T-helper 1 cell (primary cell): ENCODE measurements at places on chromosomes 11 and 22.
A peak's percentile ranks its signal among the peaks of the same experiment; 100 is the strongest.

DNA sequence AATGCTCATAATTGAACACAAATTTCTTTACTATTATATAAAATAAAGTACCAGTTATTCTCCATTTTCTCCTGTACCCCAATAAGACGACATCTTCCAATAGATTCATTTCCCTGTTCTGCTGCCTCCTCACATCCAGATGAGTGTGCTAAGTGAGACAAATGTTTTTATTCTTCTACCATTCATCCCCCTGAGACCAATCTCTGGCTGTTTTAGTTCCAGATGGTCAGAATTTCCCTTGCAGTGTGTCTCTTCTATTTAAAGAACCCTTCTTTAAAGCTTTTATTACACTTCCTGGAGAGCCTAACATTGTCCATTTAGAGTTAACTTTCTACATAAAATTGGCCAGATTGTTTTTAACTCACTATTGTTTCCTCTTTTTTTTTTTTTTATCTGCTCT is 41.2 kb upstream of the GLYATL1 start:
- DNase-seq: no peak

- no peak for DNase-seq
These were observed 50.4 kb upstream of the RBFOX2 start for GRCh38 chr22:36079041-36079440.

DNA sequence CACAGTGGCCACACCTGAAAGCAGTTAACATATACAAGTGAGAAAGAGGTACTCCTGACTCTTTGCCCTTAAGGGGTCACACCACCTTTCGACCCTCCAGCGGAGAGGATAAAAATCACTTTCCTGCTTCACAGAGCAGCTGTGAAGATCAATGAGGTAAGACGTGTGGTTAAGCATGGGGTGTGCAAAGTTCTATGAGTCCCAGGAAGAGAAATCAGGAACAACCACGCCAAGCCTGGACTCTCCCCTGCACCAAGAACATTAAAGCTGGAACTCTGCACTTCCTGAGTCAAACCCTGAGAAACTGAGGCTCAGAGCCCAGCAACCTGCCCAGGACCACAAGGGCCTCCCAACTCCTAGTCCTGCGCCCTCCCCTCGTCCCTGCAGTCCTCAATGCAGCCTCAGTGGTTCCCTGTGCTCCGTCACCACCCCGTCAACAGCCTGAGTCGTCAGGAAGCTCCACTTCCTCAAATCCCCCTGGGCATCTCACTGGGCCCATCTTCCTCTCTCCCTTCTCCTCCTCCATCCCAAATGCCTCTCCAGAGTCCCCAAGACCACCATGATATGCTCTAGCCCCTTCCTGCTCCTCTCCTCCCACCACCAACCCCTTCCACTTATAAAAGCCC is 17.7 kb downstream of the TNKS1BP1 start:
- DNase-seq: no peak

DNA sequence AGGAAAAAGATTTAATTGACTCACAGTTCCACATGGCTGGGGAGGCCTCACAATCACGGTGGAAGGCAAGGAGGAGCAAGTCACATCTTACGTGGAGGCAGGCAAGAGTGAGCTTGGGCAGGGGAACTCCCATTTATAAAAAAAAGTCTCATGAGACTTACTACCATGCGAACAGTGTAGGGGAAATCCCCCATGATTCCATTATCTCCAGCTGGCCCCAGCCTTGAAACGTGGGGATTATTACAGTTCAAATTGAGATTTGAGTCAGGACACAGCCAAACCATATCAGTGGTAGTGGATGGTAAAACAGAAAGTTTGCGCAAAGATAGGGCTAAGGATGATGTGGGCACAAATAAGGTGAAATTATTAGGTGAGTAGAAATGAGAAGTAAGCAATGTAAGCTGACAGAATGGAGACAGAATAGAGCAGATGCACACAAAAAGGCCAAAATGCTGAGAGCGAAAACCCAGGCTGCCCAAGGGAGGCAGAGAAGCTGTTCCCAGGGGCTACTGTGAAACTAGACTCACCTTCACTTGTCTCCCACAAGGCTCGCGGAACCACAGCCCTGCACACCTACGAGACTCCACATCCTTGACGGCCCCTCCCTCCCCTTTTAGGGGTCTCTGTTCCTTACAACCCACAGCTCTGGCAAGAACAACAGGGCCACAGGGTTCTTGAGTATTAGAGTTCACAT is 377.6 kb downstream of the CADM1 start:
- no peak for DNase-seq

GRCh38 chr11:96357794-96358193 is 14.8 kb upstream of the MAML2 start:
- no peak for DNase-seq

- DNase-seq: no peak
These were observed 44.1 kb upstream of the GCAT start for GRCh38 chr22:37763652-37764051.

DNA sequence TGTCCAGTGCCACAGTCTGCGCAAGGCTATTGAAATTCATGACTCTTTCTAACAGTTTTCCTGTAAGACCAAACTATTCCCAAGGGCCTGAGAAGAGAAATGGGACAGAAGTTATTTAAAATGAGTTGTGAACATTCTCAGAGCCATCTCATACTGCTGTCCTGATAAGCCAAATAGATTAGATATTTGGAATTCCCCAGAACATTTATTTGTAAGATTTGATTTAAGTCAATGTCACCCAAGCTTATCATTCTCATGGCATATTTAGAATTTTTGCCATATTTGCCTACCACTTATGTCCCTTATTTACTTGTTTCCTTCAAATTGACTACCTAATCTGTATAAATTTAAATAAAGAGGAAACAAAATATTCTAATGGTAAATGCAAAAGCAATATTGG is 82.4 kb downstream of the NAV2 start:
- no peak for DNase-seq

- DNase-seq: no peak
These were observed 42.8 kb downstream of the REXO2 start for GRCh38 chr11:114482114-114482513.

GRCh38 chr11:71998649-71999310 is at the start of gene IL18BP:
Gene IL18BP, plus strand, starts transcription at chr11:71998909. Its CDS starts 1,076 bp downstream, at chr11:71999985.
- DNase-seq: no peak

GRCh38 chr11:114059984-114060391 is 477 bp downstream of the ZBTB16 start:
- DNase-seq: no peak

DNA sequence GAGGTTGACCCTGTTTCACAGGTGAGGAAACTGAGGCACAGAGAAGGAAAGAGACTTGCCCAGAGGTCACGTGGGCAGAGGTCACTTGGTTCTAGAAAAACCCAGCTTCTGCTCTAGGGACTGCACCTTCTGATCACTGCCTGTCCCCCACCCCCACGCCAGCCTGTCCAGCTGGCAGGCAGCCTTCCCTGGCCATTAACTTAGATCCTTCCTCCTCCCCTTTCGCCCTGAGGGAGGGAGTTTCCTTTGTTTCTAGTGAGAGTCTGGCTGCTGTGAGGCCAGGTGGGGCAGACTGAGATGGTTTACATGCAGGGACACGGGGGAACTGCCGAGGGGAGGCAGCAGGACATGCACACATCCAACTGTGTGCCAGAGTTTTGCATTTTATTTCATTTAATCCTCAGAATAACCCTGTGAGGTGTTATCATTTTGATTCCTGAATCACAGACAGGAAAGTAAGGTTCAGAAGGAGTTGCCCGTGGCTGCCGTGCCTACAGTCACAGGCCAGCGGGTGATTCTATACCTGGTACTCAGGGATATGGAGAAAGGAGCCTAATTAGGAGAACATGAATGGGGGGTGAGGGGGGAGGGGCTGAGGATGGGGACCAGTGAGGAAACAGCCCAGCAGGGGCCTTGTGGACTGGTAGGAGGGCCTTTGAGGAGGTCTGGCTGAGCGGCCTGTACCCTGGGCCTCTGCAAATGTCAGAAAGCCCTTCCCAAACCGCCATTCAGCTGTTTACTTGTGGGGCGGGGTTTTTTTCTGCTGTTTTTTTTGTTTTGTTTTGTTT is 3.4 kb downstream of the FAM83F start:
- no peak for DNase-seq

GRCh38 chr11:70099578-70100279 is 21.6 kb downstream of the ANO1 start:
- no peak for DNase-seq

DNA sequence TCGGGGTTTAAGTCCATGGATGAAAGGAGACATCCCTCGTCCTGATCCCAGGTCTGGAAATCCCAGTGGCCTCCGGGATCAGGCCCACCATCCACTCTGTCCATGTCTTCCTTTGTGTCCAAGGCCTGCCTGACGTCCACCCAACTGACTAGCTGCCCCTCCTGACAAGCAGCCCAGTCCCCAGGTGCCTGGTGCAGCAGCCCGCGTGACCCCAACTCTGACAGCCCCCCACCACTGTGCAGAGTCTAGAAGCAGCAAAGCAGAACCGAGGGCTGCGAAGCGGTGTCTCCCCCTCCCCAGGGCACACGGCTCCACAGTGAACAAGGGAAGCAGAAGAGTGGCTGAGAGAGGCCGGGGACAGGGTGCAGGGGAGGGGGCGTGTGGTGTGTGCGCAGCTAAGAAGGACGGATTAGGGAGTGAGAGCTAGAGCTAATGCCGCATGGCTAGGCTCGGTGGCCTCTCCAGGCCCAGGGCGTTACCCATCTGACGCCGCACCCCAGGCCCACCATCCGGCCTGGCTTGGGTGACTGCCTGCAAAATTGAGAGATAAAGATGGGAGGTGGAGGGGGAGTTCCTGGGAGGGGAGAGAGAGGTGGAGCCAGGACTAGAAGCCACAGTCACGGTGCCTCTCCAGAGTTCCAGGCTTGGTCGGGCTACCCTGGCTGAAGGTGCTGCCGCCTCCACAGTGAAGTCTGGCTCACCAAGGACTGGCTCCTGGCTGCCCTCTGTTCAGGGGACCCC is 16.6 kb upstream of the BAIAP2L2 start:
- DNase-seq: no peak

DNA sequence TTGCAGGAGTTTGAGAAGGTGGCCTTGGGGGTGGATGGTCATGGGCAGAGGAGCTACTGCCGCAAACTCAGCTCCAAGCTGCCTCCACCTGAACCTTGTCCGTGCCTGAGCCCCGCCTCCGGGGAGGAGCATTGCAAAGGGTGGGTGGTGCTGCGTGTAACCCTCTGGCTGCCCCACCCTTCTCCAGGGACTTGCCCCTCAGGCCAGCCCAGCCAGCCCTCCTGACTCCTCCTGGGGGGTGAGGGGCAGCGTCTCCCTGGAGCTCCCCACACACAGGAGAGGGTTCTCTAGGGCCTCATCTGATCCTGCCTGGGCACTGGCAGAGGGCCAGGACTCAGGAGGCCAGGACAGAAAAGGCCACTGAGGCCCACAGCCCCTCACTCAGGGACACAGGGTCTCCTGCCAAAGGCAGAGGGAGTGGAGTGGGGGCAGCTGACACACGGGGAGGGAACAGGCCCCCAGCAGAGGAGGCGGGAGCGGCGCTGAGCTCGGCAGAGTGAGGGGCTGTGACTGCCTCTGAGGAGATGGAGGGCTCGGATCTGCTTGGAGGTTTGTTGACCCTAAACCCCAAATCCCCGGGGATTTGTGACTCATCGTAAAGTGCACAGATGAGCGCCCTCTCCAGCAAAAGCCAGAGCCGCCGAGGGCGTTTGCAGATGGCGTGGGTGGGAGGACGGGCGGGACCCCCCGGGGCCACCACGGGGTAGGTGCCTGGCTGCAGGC is 12.8 kb downstream of the BRSK2 start:
- DNase-seq: no peak

DNA sequence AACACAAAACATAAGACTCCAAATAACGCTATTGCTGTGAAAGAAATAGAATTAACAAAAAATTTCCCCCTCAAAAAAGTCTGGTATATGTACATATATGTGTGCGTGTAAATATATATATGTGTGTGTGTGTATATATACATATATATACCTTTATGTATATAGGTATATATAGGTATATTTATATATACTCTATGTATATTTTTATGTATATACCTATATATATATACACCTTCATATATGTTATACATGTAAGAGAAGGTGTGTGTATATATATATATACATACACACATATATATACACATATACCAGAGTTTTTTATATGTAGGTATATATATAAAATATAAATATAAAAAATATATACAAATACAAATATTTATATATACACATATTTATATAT is 199.2 kb downstream of the RAB38 start:
- DNase-seq: no peak

DNA sequence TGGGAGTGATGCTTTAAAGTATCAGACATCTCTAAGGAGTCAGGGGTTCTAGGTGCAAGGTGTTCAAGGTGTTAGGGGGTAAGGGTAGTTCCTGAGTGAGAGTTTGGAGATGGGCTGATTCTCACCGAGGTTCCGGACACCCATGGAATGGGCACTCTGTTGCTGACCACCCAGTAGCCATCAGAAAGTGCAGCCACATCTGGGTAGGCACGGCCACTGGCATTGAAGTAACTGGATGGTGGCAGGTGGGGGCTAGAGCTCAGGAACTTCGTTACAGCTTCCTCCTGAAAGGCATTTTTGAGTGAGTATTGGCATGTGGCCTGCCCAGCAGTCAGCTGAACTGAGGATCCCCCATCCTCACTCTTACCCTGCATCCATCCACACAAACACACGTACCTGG is 3.0 kb upstream of the TAF10 start:
- DNase-seq: no peak

DNA sequence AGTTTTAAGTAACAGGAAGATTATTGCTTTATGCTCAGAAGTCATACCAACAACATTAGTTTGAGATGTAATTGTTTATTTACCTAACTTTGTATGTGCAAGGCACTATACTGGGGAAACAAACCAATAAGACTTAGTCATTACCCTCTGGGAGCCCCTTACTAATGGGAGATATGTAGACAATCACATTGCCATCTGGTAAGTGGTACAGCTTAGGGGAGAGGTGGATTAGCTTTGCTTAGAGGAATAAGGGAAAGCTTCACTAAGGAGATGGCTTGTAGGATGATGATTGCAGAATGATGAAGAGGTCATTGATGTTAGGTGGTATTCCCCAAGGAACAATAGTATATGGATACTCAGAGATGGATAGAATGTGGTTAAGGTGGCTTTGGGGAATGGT is 17.5 kb downstream of the EMSY start:
- no peak for DNase-seq

GRCh38 chr11:103880968-103881367 is 155.5 kb upstream of the DDI1 start:
- no peak for DNase-seq

DNA sequence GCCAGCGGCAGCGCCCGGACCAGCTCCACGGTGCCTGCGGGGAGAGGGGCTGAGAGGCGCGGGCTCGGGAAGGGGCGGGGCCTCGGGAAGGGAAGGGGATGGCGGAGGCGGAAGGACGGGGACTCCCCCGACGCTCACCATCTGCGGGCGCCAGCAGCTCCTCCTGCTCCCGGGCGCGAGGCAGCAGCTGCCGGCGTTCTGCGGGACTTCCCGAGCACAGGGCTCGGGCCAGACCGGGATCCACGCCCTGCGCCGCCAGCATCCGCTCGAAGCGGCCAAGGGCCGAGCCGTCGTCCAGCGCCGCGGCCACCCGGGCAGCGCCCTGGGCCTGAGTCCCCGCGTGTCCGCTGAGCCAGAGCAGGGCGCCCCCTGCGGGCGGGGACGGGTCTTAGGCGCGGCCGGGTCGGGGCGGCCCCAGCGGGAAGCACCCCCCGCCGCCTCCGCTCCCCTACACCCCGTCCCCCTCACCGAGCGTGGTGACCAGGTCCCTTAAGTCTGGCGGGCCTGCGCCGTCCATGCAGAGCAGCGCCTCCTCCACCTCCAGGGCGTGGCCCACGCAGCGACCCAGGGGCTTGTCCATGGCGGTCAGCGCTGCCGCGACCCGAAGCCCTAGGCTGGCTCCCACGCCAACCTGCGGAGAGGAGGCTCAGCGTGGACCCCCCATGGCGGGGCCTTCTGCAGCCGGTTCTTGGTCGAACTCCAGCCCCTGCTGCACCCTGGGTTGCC is 873 bp upstream of the SCO2 start:
- DNase-seq: peak; percentile 78

GRCh38 chr11:71186806-71187205 is 65.6 kb downstream of the SHANK2 start:
- no peak for DNase-seq
